NCI-H2029 (cell line): ENCODE measurements at places on chromosomes 1 and 21.

DNA sequence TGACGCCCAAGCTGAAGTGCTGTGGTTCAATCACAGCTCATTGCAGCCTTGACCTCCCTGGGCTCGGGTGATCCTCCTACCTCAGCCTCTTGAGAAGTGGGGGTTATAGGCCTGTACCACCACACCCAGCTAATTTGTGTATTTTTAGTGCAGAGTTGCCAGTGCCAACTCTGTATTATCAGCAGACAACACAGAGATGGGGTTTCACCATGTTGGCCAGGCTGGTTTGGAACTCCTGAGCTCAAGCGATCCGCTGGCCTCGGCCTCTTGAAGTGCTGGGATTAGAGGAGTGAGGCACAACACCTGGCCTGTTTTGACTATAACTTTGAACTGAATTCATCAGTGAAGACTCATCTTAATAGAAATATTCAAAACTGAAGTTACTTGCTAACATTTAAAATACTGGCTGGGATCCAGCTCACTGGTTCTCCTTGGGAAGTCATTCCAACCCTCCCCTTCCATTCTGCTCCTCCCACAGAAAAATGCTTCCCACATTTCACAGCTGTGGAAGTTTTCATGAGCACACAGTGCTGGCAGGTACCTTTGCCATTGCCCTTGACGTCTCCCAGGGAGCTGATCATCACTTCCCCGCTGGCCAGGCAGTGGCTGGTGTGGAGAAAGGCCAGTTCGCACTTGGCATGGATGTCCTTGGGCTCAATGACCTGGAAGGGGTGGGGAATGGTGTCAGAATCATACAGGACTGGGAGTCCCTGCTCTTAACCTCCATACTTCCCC is 4.7 kb downstream of the SELENBP1 start:
- no peak for DNase-seq

DNA sequence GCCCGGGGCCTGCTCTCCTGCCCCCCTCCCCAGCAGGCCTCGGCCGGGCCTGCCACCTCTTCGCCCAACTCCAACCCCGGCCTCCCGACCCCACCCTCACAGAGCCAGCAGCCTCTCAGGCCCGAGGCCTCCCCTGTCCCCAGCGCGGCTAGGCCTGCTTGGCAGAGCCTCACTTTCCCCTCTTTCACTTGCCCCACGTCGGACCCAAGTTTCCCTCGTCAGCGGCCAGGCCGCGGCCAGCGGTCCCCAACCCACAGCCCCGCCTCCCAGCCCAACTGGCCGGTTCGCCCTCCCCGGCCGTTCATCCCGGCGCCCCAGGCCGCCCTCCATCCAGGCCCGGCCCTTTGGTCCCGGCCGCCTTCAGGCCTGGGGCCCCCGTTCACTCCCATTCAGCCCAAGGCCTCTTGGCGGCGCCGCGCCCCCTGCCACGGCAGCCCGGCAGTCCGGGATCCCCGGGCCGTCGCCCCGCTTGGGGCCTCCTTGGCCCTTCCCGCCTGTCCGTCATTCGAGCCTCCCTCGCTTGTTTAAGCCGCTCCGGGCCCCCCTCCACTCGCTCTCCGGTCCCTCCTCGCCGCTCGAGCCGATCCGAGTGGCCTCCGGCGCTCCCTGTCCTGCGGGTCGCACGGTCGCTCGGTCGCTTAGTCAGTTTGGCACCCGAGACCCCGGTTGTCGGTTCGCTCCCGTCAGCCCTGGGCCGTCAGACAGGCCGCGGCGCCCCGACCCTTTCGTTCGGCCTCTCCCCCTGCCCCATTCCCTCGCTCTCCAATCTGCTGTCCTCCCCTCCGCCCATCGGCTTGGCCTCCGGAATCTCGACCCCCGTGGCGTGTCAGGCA is 1.4 kb downstream of the LRRC41 start:
- DNase-seq = no peak

GRCh38 chr1:117286145-117286544 is 75.4 kb upstream of the VTCN1 start:
- no peak for DNase-seq

- DNase-seq = no peak
Measured at GRCh38 chr1:51445351-51446090, 73.5 kb downstream of the EPS15 start.

GRCh38 chr1:22854688-22855565 is 117.7 kb downstream of the LACTBL1 start:
- DNase-seq = no peak

GRCh38 chr1:32386676-32387392 is 7.4 kb downstream of the BSDC1 start:
- DNase-seq = no peak

GRCh38 chr1:71656902-71657301 is 576.1 kb upstream of the ZRANB2 start:
- no peak for DNase-seq

- DNase-seq = no peak
Measured at GRCh38 chr1:88802950-88803349, 88.4 kb downstream of the GTF2B start.

GRCh38 chr1:27496604-27497155 is 6.7 kb upstream of the WASF2 start:
- no peak for DNase-seq

DNA sequence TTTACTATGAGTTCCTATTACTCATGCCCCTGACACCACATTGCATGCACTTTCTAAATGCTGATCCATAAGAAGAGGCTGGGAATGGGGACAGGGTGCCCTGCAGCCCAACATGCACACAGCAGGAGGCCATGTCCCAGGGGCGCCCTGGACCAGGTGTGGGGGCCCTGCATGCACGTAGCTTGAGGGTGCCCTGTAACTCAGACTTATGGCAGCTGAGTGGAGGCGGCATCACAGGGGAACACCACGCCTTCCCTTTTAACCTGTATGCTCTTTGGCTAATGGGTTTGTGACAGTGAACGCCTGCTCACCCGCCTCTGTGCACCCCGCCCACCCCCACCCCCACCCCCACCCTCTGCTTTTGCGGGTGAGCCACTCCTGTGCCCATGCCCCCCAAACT is 36.1 kb downstream of the SNAP47 start:
- no peak for DNase-seq

- peak; percentile 70 for DNase-seq
Measured at GRCh38 chr1:157135646-157136045, 2.5 kb downstream of the ETV3 start.

DNA sequence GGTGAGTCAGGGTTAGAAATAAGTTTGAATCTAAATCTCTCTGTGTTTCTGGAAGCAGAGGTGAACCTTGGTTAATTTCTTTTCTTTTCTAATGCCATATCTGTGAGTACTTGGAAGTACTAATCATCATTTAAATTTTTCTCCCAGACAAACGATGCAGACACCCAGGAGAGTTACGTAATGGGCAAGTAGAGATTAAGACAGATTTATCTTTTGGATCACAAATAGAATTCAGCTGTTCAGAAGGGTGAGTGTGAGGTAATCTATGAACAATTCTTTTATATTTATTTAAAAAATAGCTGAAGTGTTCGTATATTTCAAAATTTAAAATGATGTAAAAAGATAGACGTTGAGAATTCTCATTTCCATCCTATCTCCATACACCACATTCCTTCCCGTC is 11.2 kb downstream of the C4BPA start:
- DNase-seq = no peak

- no peak for DNase-seq
Measured at GRCh38 chr1:188006354-188006753, 1177.6 kb downstream of the PLA2G4A start.

- DNase-seq = no peak
Measured at GRCh38 chr21:23152130-23152529, 2153.9 kb downstream of the NCAM2 start.

DNA sequence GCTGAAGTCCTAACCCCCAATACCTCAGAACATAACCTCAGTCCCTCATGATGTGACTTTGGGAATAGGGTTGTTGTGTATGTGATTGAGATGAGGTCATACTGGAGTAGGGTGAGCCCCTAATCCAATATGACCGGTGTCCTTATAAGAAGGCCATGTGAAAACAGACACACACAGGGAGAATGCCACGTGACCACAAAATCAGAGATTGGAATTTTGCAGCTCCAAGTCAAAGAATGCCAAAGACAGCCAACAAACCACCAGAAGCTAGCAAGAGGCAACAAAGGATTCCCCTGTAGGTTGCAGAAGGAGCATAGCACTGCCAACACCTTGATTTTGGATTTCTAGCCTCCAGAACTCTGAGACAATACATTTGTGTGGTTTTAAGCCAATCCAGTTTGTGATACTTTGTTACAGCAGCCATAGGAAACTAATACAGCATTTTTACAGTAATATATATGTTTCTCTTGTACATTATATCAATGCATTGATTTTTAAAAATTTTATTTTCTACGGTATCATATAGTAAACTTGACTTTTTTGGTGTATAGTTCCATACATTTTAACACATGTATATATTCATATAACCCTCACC is 5.4 kb downstream of the ZSWIM5 start:
- DNase-seq = no peak

- no peak for DNase-seq
Measured at GRCh38 chr1:153985341-153985912, 712 bp downstream of the RAB13 start.

DNA sequence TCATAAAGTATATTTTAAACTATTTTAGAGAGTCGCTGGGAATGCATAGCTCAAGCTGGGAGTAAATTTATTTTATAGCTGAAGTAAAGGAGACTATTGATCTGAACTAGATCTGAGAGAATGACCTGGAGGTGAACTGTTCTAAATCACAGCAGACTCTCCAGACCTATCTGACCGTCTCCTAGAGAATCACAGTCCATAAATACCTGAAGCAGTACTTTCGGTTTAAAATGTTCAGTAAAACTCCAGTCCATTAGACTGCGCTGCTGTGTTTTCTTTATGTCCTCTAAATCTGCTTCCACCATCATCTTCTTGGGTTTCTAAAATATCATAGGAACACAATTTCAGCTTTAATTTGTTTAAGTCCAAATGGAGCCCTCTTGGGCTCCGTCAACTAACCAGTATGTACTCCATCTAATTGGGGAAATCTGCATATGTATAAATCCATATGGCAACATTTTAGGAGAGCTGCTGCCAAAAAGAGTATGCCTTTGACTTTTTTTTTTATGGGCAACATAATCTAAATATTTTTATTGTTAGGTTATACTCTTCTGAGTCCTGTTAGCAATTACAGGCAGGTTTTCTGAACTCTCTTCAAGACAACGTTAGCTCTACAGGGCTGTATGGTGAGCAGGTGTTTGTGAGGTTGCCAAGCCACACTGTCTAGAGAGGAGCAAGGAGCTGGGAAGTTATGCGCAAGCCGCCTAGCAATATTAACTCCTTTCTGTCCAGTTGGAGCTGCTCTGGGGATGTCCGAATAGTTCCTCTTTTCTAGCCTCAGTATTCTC is 111.2 kb downstream of the SPAG17 start:
- no peak for DNase-seq

DNA sequence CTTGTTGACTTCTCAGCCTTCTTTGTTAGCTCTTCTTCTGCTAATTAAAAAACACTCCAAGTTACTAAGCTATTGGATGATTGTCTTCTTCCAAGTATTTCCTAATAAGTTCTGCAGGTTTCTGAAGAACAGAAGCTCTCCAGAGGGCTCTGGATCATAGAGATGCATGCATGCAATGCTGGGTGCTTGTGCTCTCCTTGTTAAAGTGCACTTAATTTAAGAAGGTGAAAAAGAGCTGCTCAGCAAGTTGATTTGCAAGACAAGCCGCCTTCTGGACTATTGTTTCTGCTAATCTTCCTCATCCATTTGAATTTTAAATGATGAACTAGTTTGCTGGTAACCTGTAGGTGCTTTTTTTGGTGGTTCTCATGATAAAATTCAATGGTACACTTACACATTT is 16.1 kb downstream of the RRP15 start:
- no peak for DNase-seq

DNA sequence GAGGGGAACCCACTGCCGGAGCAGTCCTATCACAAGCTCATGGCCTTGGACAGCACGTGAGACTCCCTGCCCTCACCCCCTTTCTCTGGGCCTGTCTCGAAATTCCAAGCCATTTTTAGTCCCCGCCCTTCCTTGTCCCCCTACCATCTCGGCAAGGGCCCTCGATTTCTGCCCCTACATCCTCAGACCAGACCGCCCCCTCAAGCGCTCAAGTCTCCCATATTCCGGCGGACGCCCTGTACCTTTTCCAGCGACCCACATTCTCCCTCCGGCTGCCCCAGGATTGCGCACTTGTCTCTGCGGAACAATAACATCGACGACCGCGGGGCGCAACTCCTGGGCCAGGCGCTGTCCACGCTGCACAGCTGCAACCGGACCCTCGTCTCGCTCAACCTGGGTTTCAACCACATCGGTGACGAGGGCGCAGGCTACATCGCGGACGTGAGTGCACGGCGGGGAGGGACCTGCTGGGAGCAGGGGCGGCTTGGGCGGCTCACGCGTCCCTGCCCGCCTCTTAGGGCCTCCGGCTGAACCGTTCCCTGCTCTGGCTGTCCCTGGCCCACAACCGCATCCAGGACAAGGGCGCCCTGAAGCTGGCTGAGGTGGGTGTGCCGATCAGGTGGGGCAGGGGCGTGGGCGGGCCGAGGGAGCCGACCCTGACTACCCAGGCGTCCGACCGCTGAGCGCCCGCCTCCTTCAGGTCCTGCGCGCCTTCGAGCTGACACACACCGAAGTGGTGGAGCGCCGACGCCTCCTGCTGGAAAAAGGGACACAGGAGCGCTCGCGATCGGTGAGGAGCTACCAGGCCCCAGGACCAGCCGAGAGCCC is 7.0 kb downstream of the LRRC71 start:
- DNase-seq = peak; percentile 73

GRCh38 chr1:56923201-56923600 is 42.6 kb downstream of the C8B start:
- no peak for DNase-seq

- no peak for DNase-seq
Measured at GRCh38 chr1:59565611-59566410, 248.9 kb upstream of the HOOK1 start.

- DNase-seq = no peak
Measured at GRCh38 chr21:38596264-38597042, 98.2 kb upstream of the ERG start.

- DNase-seq = no peak
Measured at GRCh38 chr1:87126886-87127505, 201.7 kb upstream of the LMO4 start.

DNA sequence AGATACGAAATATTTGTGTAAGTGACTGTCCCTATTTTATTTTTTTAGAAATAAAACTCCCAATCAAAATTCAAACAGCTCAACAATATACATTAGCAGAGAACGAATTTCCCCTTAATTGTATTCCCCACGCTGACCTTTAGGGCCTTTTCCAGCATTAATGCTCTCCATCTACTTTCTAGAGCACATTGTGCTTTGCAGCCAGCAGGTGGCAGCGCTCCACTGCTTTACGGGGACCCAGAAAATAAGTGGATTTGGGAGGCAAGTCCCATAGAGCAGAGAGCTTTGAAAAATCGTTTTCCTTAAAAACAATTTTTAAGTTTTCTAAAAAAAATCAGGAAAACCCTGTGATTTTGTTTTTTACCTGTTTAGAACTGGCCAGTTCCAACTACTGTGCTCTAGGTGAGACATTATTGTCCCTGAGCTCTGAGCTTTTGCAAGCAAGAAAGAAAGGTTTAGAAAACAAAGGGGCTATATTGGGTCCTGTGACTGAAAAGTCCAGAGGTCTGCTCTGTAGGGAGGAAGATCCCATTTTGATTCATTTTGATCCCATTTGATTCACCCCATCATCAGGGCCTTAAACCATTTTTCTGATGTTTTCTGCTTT is 144.4 kb upstream of the ZNF644 start:
- DNase-seq = peak; percentile 71
